GM03348 (cell line): ENCODE measurements at places on chromosomes 5 and 9.
A peak's percentile ranks its signal among the peaks of the same experiment; 100 is the strongest.

GRCh38 chr9:127458921-127459320, 7.6 kb downstream of the LRSAM1 start:
- DNase-seq: no peak

DNA sequence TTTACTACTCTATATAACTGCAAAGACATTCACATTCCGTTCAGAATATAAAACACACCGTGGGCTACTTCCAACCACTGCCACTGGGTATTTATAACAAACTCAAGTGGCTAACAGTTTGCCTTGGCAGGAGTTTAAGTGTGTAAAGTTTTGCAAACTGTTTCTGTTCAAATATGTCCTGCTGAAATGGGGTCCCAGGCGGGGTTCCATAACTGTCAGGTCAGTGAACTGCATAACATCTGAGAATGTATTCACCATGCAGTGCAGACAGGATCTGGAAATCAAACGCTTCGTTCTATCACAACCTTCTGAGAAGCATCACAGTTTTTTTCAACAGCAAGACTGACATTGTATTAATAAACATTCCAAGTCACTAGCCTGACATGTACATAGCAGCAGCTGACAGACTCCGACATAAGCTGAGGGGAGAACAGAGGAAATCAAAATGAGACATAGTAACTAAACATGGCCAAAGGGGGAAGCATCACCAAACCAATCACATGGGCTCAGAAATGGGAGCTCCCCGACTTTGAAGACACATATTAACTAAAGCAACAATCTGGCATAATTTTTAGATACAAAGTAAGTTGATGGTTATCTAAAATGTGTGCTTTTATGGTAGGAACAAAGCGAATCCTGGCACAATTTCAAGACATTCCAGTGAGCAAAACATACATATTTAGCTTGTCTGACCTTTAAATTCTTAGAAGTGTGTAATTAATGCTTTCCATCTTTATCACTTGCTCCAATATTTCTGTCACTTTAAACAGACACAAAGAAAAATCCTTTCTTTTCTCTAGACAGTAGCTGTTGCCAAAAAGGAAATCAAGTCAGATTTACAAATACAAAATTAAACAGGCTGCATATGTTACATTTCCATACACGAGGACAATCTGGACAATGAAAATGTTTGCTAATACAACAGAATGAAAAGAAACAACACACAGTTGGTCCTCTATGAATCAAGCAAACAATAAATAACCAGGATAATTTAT, 156.8 kb downstream of the MAPKAP1 start:
- peak; percentile 12 for DNase-seq

GRCh38 chr5:40410964-40411635, 268.6 kb upstream of the PTGER4 start:
- DNase-seq: peak; percentile 29

- DNase-seq: no peak
Measured at GRCh38 chr5:141853895-141854626, 24.1 kb downstream of the PCDH1 start.

- DNase-seq: no peak
Measured at GRCh38 chr5:175748650-175749049, 90.8 kb downstream of the HRH2 start.

DNA sequence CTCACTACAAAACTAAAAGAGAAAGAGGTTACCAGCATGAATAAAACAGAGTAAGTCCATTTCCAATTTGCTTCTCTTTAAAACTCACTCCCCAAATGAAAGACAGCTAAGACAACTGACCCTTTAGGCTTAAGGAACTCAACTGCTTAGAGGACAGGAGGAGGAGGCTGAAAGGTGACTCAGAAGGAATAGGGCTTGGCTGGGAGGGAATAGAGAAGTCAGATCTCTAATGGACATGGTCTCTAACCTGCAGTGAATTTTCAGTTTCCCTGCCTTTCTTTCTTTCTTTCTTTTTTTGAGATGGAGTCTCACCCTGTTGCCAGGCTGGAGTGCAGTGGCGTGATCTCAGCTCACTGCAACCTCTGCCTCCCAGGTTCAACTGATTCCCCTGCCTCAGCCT, 261.8 kb upstream of the CLINT1 start:
- DNase-seq: peak; percentile 45

GRCh38 chr5:122906768-122907167, 61.4 kb downstream of the SNX24 start:
- no peak for DNase-seq
